ENCODE measurements at places on chromosomes 2 and 18.
A peak's percentile ranks its signal among the peaks of the same experiment; 100 is the strongest.

GRCh38 chr2:82591718-82592117, 1867.4 kb downstream of the SUCLG1 start:
- no peak overlapping the region for H3K27ac ChIP-seq
- no peak overlapping the region for H3K4me3 ChIP-seq
- H3K36me3 ChIP-seq, result no peaks in the 10 kb centered on the region
- no peaks in the 10 kb centered on the region for H3K4me1 ChIP-seq

- H3K27me3 ChIP-seq, result no peaks in the 10 kb centered on the region
- no peaks in the 10 kb centered on the region for H3K36me3 ChIP-seq
- DNase-seq, result no peak
- no peaks in the 10 kb centered on the region for H3K4me1 ChIP-seq
- H3K27ac ChIP-seq, result no peak overlapping the region
These were observed 68.5 kb downstream of the SUMO1 start for GRCh38 chr2:202169832-202170424.

- no peaks in the 10 kb centered on the region for H3K27me3 ChIP-seq
- peaks cover 45% of the 10 kb centered on the region for H3K4me1 ChIP-seq
- peak overlapping the region; percentile 87 for H3K27ac ChIP-seq
- H3K36me3 ChIP-seq, result no peaks in the 10 kb centered on the region
- DNase-seq, result peak; percentile 35
These were observed 915 bp downstream of the CUL3 start for GRCh38 chr2:224584111-224584784.

DNA sequence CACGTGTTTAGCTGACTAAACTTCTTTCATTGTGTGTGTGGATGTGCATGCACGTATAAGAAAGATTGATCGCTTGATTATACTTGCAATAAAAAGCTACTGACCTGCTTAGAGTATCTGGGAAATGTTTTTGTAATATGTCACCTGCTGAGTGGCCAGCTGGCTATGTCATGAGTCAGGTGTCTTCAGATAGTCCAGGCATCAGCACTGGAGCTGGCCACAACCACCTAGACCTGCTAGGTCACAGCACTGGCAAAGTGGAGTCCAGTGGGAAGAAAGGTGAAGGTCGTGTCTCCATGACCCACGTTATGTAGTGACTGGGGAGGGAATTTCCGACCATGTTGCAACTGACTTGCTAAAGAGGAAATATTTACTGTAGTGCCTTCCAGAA, 147.0 kb downstream of the ESCO1 start:
- no peak overlapping the region for H3K4me3 ChIP-seq
- no peaks in the 10 kb centered on the region for H3K36me3 ChIP-seq
- no peak for DNase-seq
- H3K27ac ChIP-seq, result no peak overlapping the region

DNA sequence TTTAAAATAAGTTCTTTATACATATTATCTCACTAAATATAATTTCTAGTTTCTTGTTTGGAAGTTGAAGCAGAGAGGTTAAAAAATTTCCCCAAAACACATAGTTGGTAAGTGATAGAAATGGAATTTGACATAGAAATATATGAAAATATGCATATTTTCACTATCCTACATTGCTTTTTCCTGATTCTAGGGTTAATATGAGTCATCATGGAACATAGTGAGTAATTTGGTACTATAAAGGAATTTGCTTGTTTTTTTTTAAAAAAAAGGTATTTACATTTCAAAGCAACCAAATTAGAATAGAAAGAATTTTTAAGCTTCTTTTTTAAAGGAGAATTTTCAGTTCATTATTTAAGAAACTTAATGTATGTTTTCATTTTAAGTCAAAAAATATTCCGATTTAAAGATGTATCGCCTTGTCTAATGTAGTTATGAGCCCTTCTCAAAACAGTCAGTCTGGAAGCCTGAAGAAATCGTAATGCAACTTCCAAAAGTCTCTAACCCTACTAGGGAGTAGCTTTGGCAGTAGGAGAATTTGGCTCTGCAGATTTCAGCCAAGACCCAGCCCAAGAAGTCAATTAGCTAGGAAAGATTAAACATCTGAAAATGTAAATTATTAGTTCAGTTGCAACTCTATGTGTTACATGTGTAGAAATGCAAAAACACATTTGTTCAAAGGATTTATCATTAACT, 147.3 kb downstream of the RDH14 start:
- H3K36me3 ChIP-seq, result no peaks in the 10 kb centered on the region
- H3K27me3 ChIP-seq, result no peaks in the 10 kb centered on the region
- H3K4me1 ChIP-seq, result no peaks in the 10 kb centered on the region

DNA sequence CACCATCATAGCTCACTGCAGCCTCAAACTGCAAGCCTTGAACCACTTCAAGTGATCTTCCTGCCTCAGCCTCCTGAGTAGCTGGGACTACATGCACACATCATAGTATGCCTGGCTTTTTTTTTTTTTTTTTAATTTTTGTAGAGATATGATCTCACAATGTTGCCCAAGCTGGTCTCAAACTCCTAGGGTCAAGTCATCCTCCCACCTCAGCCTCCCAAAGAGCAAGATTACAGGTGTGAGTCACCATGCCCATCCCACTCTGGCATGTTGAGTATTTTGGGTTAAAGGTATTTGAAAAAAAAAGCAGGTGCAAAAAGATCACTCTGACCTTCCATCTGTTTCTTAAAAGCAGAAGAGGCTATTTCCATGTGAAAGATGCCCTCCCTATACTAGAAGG, 86.4 kb upstream of the FZD7 start:
- H3K36me3 ChIP-seq, result no peaks in the 10 kb centered on the region
- no peaks in the 10 kb centered on the region for H3K27me3 ChIP-seq
- H3K4me1 ChIP-seq, result no peaks in the 10 kb centered on the region
- no peak overlapping the region for H3K4me3 ChIP-seq
- DNase-seq, result no peak

GRCh38 chr2:238440331-238440730, 13.6 kb downstream of the ASB1 start:
- H3K4me1 ChIP-seq, result peaks cover 17% of the 10 kb centered on the region
- peaks cover 2% of the 10 kb centered on the region for H3K36me3 ChIP-seq
- no peak for DNase-seq
- no peaks in the 10 kb centered on the region for H3K27me3 ChIP-seq
- no peak overlapping the region for H3K27ac ChIP-seq
- H3K4me3 ChIP-seq, result no peak overlapping the region

GRCh38 chr2:8485736-8486135, 196.1 kb upstream of the ID2 start:
- H3K27ac ChIP-seq, result no peak overlapping the region
- H3K27me3 ChIP-seq, result no peaks in the 10 kb centered on the region
- no peak for DNase-seq
- H3K4me3 ChIP-seq, result no peak overlapping the region
- peaks cover 10% of the 10 kb centered on the region for H3K4me1 ChIP-seq

GRCh38 chr2:171741189-171741588, 53.9 kb downstream of the DYNC1I2 start:
- no peak for DNase-seq
- no peak overlapping the region for H3K4me3 ChIP-seq
- H3K36me3 ChIP-seq, result no peaks in the 10 kb centered on the region
- H3K27ac ChIP-seq, result no peak overlapping the region
- H3K4me1 ChIP-seq, result no peaks in the 10 kb centered on the region

DNA sequence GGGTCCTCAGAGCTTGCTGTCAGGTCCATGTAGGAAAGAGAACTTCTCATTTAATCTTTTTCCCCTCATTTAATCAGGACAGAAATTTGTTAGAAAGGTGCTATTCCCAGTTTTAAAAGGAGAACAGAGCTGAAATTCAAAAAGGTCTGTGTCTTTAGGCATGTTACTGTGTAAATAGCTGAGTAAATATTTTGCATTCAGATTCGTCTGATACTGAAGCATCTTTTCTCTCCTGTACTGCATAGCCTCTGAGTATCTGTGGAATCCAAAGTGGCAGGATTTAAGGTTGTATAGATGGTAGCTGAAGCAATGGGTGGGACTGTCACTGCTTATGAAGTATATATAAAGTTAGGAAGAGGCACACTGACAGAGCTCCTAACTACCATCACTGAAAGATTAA, 9.0 kb downstream of the PTPN4 start:
- H3K4me3 ChIP-seq, result no peak overlapping the region
- no peaks in the 10 kb centered on the region for H3K27me3 ChIP-seq
- no peak for DNase-seq
- no peaks in the 10 kb centered on the region for H3K36me3 ChIP-seq
- H3K27ac ChIP-seq, result no peak overlapping the region
- H3K4me1 ChIP-seq, result peaks cover 5% of the 10 kb centered on the region

GRCh38 chr2:167790189-167790588, 457.2 kb downstream of the STK39 start:
- no peak overlapping the region for H3K4me3 ChIP-seq
- H3K27ac ChIP-seq, result no peak overlapping the region
- no peak for DNase-seq

- no peaks in the 10 kb centered on the region for H3K27me3 ChIP-seq
- H3K4me3 ChIP-seq, result no peak overlapping the region
- no peak overlapping the region for H3K27ac ChIP-seq
- no peaks in the 10 kb centered on the region for H3K36me3 ChIP-seq
- no peaks in the 10 kb centered on the region for H3K4me1 ChIP-seq
These were observed 147.1 kb downstream of the NOL4 start for GRCh38 chr18:34077599-34077998.

- no peak overlapping the region for H3K27ac ChIP-seq
- H3K36me3 ChIP-seq, result no peaks in the 10 kb centered on the region
- no peak overlapping the region for H3K4me3 ChIP-seq
- H3K4me1 ChIP-seq, result peaks cover 19% of the 10 kb centered on the region
- H3K27me3 ChIP-seq, result no peaks in the 10 kb centered on the region
These were observed 21.6 kb downstream of the AQP12A start for GRCh38 chr2:240713071-240713927.

- no peak overlapping the region for H3K27ac ChIP-seq
- H3K36me3 ChIP-seq, result no peaks in the 10 kb centered on the region
- no peak overlapping the region for H3K4me3 ChIP-seq
- peaks cover 18% of the 10 kb centered on the region for H3K4me1 ChIP-seq
- no peak for DNase-seq
These were observed 14.2 kb downstream of the SPEG start for GRCh38 chr2:219448776-219449341.

DNA sequence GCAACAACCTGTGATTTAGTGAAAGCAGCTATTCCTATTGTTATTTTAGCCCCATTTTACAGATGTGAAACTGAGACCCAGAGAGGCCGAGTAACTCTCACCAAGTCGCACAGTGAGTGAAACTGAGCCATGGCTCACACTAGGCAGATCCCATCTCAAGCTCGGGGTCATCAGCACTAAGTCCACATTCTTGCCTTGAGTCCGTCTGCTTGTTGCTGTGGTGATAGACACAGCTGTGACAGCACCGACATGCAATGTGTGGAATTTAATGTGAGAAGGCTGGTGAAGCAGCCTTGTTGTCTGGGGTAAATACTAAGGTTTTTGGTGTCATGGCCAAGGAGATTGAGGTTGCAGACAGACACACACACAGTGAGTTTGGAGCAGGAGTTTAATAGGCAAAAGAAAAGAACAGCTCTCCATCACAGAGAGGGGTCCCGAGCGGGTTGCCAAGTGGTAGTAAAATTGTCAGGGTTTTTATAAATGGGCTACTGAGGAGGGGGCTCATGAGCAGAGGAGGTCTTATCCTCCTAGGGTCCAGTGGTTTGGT, 40.2 kb upstream of the GMCL1 start:
- H3K27me3 ChIP-seq, result no peaks in the 10 kb centered on the region
- DNase-seq, result no peak
- no peak overlapping the region for H3K4me3 ChIP-seq
- peak overlapping the region; percentile 56 for H3K27ac ChIP-seq
- H3K36me3 ChIP-seq, result no peaks in the 10 kb centered on the region

DNA sequence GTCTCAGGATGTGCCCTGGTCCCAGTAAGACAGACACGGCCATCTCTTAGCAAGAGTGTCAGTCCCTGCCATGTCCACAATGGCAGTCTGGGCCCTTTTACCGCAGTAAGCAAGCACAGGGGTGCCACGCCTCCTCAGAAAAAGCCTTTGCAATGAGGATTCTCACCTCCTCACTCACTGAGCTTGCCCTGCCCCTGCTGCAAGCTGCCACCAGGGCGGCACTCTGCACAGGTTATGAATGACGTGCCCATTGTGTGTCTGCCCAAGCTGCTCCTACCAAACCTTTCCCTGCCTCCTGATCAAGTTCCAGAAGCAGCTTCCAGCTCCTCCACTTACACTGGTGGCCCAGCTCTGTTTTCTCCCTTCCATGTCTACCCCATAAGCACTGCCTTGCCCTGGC, 23.3 kb downstream of the ERCC3 start:
- DNase-seq, result no peak
- H3K36me3 ChIP-seq, result peaks cover 43% of the 10 kb centered on the region
- no peaks in the 10 kb centered on the region for H3K27me3 ChIP-seq
- H3K4me1 ChIP-seq, result no peaks in the 10 kb centered on the region

DNA sequence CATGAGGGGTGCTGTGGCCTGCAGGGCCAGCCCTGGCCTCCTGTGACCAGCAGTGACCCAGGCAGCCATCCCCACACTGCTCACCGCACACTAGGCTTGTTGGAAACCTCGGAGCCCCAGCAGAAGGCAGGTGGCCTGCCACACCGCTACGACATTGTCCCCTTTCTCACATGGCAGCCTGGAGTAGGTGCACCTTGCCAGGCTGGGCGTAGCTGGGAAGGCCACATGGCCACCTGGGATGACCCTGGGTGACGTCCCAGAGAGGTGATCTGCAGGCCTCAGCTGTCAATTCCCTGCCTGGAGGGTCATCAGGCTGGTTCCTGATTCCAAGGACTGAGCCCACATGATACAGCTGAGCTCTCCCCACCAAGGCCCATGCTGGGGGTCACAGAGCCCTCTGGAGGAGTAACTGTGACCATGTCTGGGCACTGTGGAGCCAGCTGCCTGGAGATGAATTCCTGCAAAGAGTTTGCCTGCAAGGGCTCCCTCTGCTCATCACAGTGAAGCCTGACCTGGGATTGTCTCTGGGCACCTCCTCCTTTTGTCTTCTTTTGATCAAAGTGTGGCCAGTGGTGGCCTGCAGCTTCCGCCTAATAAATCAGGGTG, 119.6 kb upstream of the OTOS start:
- H3K4me3 ChIP-seq, result no peak overlapping the region
- no peak for DNase-seq
- peaks cover 36% of the 10 kb centered on the region for H3K4me1 ChIP-seq
- H3K36me3 ChIP-seq, result no peaks in the 10 kb centered on the region

DNA sequence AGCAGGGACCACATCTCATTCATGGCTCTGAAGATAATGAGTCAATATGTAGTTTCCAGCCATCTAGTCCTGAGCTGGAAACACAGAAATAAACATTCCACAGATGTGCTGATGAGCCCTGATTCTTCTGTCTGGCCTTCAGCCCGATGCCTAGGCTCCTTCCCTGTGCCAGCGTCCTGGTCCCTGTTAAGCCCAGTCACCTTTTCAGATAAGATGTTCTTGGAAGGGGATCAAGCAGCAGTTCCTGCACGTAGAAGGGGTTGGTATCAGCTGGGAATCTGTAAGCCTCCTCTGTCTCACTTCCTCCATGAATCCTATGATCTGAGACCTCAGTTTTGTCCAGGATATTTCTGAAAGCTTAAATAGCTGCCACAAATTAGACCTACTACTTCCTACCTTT, 149.3 kb downstream of the TTC32 start:
- DNase-seq, result no peak
- H3K36me3 ChIP-seq, result no peaks in the 10 kb centered on the region
- H3K27me3 ChIP-seq, result no peaks in the 10 kb centered on the region
- peaks cover 5% of the 10 kb centered on the region for H3K4me1 ChIP-seq
- H3K27ac ChIP-seq, result no peak overlapping the region

All from body of pancreas (tissue), 4 donors.